ENCODE measurements at places on chromosomes 16 and 17.

DNA sequence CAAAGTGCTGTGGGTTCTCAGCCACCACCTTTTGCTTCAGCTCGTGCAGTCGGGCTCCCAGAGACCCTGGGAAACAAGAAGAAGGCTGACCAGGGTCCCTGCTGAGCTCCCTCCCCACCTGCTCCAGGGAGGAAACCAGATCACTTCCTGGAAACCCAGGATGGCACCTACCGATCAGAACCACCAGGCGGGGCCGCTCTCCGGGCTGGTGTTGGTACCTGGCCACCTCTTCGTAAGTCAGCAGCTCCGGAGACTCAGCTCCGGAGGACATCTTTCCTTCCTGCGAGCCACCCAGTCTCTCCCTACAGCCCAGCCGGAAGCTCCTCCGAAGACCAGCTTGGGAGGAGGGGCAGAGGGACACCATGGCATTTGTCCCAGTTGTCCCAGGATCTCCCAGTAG, 18.9 kb downstream of the MPP3 start:
- no peak for DNase-seq

DNA sequence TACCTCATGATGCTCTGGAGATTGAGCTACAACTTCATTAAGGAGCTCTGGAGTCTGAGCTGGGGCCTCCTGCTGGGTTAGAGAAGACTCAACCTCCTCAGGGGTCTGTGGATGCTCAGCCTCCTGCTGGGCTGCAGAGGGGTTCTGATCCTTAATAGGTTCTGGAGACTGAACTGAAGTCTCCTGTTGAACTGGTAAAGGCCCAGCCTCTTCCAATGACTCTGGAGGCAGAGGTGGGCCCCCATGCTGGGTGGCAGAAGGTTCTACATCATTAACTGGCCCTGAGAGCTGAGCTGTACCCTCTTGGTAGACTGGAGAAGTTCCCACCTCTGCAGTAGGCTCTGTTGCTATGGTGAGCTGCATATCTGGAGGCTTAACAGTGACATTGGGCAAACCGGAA, 48.1 kb upstream of the TMEM97 start:
- DNase-seq, result no peak

DNA sequence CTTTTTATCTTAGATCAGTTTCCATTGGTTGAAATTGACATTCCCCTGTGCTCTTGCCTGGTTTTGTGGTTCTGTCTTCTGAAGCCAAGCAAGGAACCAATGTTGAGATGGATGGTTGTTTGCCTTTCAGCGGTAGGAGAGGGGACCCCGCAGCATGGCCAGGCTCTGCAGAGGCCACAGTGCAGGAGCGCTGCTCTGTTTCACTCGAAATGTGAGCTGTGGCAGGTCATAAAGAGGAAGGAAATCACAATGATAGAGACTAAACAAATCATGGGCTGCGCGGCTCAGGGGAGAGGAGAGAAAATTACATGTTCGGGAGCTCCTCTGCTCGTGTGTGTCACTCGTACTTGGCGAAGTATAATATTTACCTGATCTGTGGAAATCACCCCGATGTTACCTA, 148.2 kb downstream of the SNX29 start:
- no peak for DNase-seq

DNA sequence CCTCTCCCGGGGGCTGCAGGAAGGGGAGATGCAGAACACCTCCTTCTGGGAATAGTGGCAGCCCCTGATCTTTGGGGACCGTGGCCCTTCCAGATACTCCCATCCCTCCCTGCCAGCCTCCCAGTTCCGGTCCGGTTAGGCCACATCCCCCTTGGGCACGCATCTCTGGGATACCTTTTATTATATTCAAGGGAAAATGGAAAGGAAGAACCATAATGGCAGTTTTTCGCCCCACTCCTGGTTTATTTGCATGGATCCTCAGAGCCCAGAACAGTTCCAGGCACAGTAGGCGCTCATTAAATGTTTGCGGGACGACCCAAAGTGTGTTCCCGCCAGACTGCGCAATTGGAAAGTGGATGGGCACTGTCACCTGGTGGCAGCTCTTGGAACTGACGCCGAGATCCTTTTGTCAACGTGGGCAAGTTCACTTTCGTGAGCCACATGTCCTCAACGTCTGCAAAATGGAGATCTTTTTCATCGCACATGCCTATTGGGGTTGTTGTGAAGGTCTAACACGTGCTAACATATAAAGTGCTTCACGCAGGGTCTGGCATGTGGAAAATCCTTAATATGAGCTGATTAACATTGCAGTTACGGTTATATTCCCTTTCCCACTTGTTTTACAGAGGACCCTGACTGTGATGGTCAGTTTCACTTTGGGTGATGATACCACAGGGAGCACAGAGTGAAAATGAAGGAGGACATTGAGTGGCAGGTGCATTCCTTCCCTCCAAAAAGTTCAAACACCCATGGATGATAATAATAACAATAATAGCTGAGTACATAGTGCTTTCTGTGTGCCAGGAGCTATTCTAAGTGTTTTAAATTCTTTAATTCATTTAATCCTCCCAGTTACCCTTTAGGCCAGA, 1.7 kb upstream of the GPRC5B start:
- DNase-seq, result peak; percentile 76

DNA sequence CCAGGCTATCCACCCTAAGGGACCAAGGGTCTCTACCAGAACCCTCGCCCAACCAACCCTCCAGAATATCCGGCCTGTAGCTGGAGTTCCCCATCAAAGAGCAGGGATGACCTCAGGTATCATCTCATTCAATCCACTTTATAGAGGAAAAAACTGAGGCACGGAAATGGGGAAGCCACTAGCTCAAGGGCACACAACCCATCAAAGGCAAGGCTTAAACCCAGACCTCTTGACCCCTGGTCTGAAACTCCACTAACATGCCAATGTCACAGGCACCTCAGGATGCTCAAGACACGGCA, 1.6 kb downstream of the TBC1D10B start:
- DNase-seq, result no peak

- DNase-seq, result no peak
Measured at GRCh38 chr17:70288540-70289290, 119.4 kb downstream of the KCNJ2 start.

- DNase-seq, result no peak
Measured at GRCh38 chr17:50298018-50298417, 23.8 kb downstream of the TMEM92 start.

DNA sequence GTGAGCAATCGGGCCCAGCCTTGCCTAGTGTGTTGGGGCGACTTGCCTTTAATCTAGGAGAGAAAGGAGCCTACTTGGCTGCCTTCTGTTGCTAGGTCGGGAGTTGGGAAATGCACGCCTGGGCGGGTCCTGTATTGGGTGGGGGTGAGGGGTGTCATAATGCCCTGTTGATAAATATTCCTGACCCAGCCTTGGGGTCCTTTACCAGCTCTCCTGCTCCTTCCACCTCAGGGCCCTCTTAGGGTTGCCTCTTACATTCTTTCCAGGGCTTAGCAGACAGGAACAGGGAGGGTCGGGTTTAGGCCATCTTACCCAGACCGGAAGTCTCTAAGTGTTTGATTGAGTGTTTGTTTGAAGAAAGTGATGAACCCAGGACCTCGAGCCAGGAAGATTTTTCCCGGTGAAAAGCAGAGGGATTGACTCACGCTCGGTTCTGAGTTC, 112.9 kb downstream of the SEC14L1 start:
- DNase-seq, result no peak

- DNase-seq, result peak; percentile 55
Measured at GRCh38 chr16:85028685-85029407, 1.3 kb downstream of the KIAA0513 start.

DNA sequence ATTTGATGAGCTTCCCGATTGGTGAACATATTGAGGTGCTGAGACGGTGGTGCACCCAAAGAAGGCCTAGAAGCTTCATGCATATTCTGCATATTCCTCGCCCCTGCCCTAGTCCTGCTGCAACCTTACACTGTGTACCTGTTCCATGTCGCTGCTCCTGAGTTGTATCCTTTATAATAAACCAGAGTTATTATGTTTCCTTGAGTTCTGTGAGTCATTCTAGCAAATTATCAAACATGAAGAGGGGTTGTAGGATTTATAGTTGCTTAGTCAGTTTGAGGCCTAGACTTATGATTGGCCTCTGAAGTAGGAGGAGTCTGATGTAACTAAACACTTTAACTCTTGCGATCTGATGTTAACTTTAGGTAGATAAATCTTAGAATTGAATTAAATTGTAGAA, 436.8 kb downstream of the CA10 start:
- DNase-seq, result no peak

DNA sequence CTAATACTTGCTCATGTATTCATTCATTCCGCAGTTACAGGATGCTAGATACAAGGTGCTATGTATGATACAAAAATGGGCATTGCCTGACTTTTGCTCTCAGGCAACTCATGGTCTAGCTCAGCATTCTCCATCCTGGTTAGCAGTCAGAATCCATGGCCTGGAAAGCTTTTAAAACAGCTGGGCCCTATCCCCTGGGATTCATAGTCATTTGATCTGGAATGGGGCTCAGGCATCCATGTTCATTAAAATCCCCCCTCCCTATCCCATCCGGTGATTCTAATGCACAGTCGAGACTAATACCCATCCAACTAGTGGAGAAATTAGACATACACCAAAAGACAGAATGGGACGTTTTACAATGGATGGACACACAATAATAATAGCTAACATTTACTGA, 104.1 kb upstream of the TMEM132E start:
- no peak for DNase-seq

GRCh38 chr16:11949527-11949926, 7.7 kb upstream of the NPIPB2 start:
- no peak for DNase-seq

- DNase-seq, result no peak
Measured at GRCh38 chr16:28514246-28514645, 7.6 kb upstream of the IL27 start.

DNA sequence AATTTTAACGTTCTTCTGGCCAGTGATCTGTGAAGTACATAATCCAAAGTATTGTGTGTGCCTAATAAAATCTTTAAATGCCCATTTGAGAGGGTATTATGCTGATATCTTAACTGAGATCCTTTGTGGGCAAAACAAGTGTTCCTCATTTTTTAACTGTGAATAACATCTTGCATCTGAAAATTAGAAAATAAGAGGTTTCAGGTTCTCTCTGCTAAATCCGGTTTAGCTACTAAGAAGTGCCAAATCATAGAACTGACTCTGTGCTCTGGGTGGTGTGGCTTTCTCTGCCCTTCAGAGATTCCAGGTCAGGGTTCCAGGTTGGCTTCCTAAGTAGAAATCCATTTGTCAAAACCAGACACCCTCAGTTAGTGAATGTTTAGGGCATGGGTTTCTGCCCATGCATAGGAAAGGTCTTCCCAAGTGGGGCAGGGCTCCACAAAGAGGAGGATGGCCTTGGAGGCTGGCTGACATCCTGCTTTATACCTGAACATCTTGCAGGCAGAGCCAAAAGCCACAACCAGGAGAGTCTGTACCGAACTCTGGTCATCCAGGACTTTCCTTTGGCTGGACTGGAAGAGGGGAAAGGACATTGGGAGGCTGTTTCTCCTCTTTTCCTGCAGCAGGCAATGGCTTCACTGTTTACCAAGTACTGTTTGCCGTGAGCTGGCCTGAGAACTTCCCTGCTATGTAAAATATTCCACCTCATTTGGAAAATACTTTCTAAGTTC, 8.5 kb downstream of the ALDH3A2 start:
- no peak for DNase-seq

GRCh38 chr16:3252967-3253366, 3.5 kb downstream of the MEFV start:
- DNase-seq, result no peak

DNA sequence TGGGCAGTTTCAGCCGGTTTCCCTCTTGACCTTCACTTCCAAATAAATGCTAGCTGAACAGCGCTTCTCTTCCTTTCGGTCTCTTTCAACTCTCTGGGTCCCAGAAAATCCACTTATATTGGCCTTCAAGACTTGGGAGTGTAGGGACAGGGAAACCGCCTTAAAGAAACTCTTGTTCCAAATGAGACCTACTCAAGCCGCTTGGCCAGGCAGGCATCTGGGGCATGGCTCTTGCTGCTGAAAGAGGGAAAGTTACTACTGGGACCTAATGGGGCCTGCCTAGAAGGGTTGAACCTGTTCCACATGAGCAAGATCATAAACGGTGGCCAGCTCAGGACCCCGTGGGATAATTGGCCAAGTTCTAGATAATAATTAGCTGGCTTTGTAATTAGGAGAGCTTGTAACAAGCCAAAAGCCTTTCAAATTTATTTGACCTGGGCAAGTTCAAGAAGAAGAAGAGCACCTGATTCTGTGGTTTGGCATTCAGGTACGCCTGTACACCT, 13.2 kb downstream of the CDH1 start:
- DNase-seq, result no peak

DNA sequence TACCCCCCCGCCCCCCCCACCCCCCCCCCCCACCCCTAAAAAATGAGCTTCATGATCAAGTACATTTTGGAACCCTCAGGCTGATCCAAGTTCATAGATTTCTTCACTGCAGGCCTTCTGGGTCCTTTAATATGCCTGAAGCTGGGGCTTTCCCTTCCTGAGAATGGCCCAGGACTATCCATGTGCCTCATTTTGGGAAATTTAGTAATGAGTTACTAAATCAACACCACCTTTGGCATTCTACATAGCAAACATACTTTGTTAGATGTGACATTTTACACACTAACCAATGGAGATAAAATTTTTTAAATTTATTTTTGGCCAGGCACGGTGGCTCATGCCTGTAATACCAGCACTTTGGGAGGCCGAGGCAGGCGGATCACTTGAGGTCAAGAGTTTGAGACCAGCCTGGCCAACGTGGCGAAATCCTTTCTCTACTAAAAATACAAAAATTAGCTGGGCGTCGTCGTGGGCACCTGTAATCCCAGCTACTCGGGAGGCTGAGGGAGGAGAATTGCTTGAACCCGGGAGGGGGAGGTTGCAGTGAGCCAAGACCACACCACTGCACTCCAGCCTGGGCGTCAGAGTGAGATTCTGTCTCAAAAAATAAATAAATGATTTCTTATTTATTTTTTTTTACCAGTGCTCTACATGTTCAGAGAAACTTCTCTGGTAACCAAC, 14.0 kb downstream of the HERPUD1 start:
- no peak for DNase-seq

GRCh38 chr17:7873051-7873450, 15.2 kb downstream of the CYB5D1 start:
- no peak for DNase-seq

- peak; percentile 71 for DNase-seq
Measured at GRCh38 chr16:54936201-54936978, 5.7 kb downstream of the IRX5 start.

- DNase-seq, result no peak
Measured at GRCh38 chr16:10514369-10515055, 65.9 kb downstream of the EMP2 start.

Measured in heart left ventricle (tissue), 16 donors.